Uterus (tissue), 4 donors: ENCODE measurements at places on chromosomes 13 and 19. TPM values are rescaled to one million over a fixed set of nuclear protein-coding genes. Genes with fewer than 3 reads are reported as not detected.

DNA sequence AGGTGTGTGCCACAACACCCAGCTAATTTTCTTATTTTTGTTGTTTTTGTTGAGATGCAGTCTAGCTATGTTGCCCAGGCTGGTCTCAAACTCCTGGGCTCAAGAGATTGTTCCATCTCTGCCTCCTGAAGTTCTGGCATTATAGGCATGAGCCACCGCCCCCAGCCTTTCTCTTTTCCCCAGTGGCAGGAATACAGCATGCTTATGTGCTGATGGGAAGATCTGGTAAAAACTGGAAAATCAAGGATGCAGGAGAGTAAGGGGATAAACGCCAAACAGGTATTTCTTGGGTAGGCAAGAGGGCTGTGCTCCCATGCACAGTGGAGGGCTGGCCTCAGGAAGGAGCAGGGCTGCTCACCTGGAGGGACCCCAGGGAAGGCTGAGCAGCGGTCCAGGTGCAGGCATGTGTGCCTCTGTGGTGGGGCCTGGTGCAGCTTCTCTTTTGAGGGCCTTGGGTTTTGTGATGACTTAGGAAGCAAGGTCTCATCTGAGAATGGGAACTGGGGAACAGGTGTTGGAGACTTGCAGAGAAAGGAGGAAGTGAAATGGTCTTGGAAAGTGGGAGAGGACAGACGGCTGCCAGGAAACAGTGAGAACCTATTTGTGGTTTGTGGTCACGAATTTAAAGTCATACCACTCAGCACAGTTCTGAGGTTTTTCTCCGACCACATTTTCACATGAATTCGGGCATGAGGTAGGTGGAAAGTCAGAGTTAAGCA, 106.5 kb downstream of the TEX26 start:
- no peaks in the 10 kb centered on the region for H3K27me3 ChIP-seq
- H3K4me3 ChIP-seq: no peak overlapping the region
- no peak overlapping the region for H3K27ac ChIP-seq
- DNase-seq: no peak

CBLC gene
- total RNA-seq: 5.8 TPM

C2CD4C gene
- not detected for total RNA-seq

DAZAP1 gene
- 102 TPM for total RNA-seq

GRCh38 chr13:39485314-39485700, 117.7 kb downstream of the LHFPL6 start:
- H3K36me3 ChIP-seq: no peaks in the 10 kb centered on the region
- H3K27me3 ChIP-seq: no peaks in the 10 kb centered on the region
- no peak for DNase-seq
- H3K4me1 ChIP-seq: no peaks in the 10 kb centered on the region
- H3K4me3 ChIP-seq: no peak overlapping the region

DNA sequence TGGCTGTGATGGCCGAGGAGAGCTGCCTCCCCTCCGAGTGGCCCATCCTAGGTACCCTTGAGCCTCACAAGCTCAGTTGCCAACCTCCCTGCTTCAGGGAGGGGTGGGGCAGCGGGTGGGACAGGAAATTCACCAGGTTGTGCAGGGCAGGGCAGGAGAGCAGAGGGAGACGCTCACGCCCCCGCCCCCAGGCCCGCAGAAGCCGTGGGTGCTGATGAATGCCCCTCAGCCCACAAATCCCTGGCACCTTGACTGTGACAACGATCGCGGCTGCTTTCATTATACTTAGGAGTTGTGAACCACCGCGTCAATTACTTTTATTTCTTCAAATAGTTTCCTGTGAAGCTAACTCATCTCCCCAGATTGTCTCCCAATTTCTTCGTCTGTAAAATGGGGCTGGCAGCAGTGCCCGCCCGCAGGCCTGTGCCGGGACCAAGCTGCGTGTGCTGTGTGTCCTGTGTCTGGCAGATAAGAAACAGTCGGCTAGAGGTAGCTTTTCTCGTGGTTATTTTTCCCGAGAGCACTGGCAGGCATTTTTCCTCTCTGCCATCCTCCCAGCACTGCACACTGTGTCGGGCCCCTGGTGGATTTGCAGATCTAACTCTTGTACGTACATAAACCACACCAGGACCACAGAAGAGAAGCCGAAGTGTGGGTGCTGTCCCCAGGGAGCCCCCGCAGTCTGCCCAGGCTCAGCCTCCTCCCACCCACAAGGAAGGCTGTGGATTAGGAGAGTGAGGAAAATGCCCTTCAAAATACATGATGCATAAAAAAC, 7.9 kb upstream of the RASA3 start:
- H3K36me3 ChIP-seq: no peaks in the 10 kb centered on the region
- no peak overlapping the region for H3K4me3 ChIP-seq
- H3K27me3 ChIP-seq: no peaks in the 10 kb centered on the region
- DNase-seq: no peak
- no peaks in the 10 kb centered on the region for H3K4me1 ChIP-seq
- no peak overlapping the region for H3K27ac ChIP-seq

TECR gene
- 4.6 TPM for total RNA-seq

GRCh38 chr19:28150129-28150528, 1062.8 kb downstream of the UQCRFS1 start:
- H3K4me3 ChIP-seq: no peak overlapping the region
- no peak overlapping the region for H3K27ac ChIP-seq
- no peaks in the 10 kb centered on the region for H3K4me1 ChIP-seq
- no peaks in the 10 kb centered on the region for H3K36me3 ChIP-seq
- no peaks in the 10 kb centered on the region for H3K27me3 ChIP-seq
- DNase-seq: no peak

- H3K27ac ChIP-seq: no peak overlapping the region
- DNase-seq: no peak
- H3K27me3 ChIP-seq: no peaks in the 10 kb centered on the region
- no peak overlapping the region for H3K4me3 ChIP-seq
- H3K36me3 ChIP-seq: no peaks in the 10 kb centered on the region
- H3K4me1 ChIP-seq: no peaks in the 10 kb centered on the region
Measured at GRCh38 chr13:106911627-106912026, 343.7 kb upstream of the ARGLU1 start.

- no peaks in the 10 kb centered on the region for H3K27me3 ChIP-seq
- H3K4me1 ChIP-seq: no peaks in the 10 kb centered on the region
- DNase-seq: no peak
- no peak overlapping the region for H3K4me3 ChIP-seq
Measured at GRCh38 chr13:35714588-35715377, 238.3 kb upstream of the MAB21L1 start.

DNA sequence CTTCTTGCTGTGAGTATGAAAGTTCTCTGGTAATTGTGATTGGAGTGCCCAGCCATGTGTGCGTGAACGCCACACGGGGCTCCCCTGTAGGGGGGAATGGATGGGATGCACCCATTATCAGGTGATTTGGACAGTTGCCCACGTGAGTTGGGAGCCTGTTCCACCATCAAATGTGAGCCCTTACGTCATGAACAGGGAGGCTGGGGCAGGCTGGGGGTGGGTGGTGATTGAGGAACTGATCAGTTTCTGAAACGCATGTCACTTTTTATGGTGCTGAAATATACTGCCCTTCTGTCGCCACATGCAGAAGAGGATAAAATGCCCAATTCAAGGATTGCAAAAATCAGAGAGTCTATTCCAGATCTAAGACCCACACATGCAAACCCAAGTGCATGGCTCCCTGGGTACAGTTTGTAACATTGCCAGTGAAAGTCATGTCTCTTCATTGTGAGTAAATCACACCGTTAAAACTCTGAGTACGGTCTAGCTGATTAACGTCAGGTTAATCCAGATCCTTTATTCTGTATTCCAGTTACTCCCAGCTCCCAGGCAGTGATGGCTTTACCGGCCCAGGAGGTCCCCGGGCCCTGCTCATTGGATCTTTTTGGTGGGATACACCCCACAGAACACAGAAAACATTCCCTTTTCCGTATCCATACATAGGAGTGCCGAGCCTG, 90.2 kb downstream of the RAB20 start:
- H3K4me3 ChIP-seq: no peak overlapping the region
- no peak overlapping the region for H3K27ac ChIP-seq
- no peaks in the 10 kb centered on the region for H3K27me3 ChIP-seq
- H3K36me3 ChIP-seq: no peaks in the 10 kb centered on the region
- H3K4me1 ChIP-seq: no peaks in the 10 kb centered on the region

NDUFA3 gene
- total RNA-seq: 5.5 TPM

- H3K27ac ChIP-seq: no peak overlapping the region
- DNase-seq: no peak
- no peaks in the 10 kb centered on the region for H3K36me3 ChIP-seq
- no peak overlapping the region for H3K4me3 ChIP-seq
- H3K4me1 ChIP-seq: no peaks in the 10 kb centered on the region
- H3K27me3 ChIP-seq: peaks cover 3% of the 10 kb centered on the region
Measured at GRCh38 chr13:63107179-63107943, 1691.7 kb upstream of the PCDH20 start.

ADGRE2 gene
- 0.41 TPM for total RNA-seq

DNA sequence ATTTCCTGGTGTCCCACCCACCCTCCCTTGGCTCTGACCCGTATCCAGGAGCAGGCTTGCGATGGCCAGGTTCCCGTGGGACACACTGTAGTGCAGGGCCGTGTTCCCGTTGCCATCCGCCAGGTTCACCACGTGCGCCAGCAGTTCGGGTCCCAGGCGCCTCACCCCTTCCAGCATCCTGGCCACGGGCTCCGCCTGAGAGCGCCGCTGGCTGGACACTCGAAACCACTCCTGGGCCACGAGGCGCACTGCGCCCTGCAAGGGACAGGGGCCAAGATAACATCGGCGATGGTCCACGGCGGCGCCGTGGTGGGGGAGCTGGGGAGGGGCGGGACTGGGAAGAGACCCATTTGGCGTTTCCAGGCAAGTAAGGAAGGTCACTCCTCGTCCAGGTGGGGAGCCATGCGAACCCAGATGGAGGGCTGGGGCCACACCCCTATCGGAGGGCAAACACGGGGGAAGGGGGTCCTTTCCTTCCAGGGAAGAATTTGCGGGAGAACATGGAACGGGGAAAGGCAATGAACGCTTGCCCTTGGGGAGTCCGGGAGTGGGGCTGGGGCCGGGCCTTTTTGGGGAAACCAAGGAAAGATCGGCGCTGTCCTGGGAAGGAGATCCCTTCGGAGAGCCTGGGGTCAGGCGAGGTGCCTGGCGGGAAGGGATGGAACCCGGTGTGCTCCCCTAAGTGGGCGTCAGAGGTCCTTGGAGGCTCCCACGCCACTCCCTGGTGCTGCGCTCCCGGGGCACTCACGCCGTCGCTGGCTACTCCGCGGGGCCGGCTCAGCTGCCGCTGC, 9.9 kb downstream of the KANK3 start:
- no peak overlapping the region for H3K4me3 ChIP-seq
- H3K36me3 ChIP-seq: no peaks in the 10 kb centered on the region
- peaks cover 16% of the 10 kb centered on the region for H3K4me1 ChIP-seq
- H3K27ac ChIP-seq: no peak overlapping the region

GAPDHS gene
- not detected for total RNA-seq

- no peaks in the 10 kb centered on the region for H3K4me1 ChIP-seq
- no peak overlapping the region for H3K4me3 ChIP-seq
- no peak overlapping the region for H3K27ac ChIP-seq
- no peaks in the 10 kb centered on the region for H3K36me3 ChIP-seq
Measured at GRCh38 chr13:101390461-101390860, 25.8 kb downstream of the NALCN start.

- no peak overlapping the region for H3K4me3 ChIP-seq
- H3K27ac ChIP-seq: no peak overlapping the region
- H3K27me3 ChIP-seq: no peaks in the 10 kb centered on the region
- no peaks in the 10 kb centered on the region for H3K36me3 ChIP-seq
Measured at GRCh38 chr13:24004142-24004899, 107.0 kb upstream of the C1QTNF9B start.

DNA sequence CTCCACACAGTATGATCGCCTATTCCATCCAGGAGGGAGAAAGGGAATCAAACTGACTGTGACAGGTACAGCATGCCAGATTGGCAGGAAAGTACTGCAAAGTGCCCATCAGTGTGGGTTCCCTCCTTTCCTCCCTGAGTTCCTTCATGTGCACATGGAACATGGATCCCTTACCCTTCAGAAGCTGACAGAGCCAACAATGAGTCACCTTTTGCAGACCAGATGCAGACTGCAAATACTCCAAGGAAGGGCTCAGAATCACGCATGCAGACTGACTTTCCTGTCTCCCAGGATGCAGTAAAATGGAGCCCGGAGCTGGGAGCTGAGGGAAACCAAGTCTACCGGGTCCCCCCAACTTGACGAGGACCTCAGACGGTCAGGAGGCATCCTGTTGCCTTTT, 41.8 kb downstream of the SACS start:
- no peak for DNase-seq
- no peaks in the 10 kb centered on the region for H3K27me3 ChIP-seq
- no peaks in the 10 kb centered on the region for H3K36me3 ChIP-seq
- H3K4me1 ChIP-seq: no peaks in the 10 kb centered on the region
- no peak overlapping the region for H3K4me3 ChIP-seq

GRCh38 chr13:90008707-90009149, 1338.8 kb upstream of the MIR17HG start:
- H3K27ac ChIP-seq: no peak overlapping the region
- H3K4me1 ChIP-seq: no peaks in the 10 kb centered on the region
- DNase-seq: no peak
- H3K36me3 ChIP-seq: no peaks in the 10 kb centered on the region
- H3K27me3 ChIP-seq: no peaks in the 10 kb centered on the region

- no peaks in the 10 kb centered on the region for H3K4me1 ChIP-seq
- DNase-seq: no peak
- H3K4me3 ChIP-seq: no peak overlapping the region
- no peaks in the 10 kb centered on the region for H3K27me3 ChIP-seq
- H3K27ac ChIP-seq: no peak overlapping the region
- no peaks in the 10 kb centered on the region for H3K36me3 ChIP-seq
Measured at GRCh38 chr19:15524781-15525180, 16.5 kb downstream of the CYP4F22 start.

GRCh38 chr19:18477042-18477779, 39.3 kb upstream of the ISYNA1 start:
- H3K4me3 ChIP-seq: no peak overlapping the region
- peaks cover 8% of the 10 kb centered on the region for H3K4me1 ChIP-seq
- H3K27ac ChIP-seq: no peak overlapping the region
- DNase-seq: no peak
- H3K27me3 ChIP-seq: no peaks in the 10 kb centered on the region

DNA sequence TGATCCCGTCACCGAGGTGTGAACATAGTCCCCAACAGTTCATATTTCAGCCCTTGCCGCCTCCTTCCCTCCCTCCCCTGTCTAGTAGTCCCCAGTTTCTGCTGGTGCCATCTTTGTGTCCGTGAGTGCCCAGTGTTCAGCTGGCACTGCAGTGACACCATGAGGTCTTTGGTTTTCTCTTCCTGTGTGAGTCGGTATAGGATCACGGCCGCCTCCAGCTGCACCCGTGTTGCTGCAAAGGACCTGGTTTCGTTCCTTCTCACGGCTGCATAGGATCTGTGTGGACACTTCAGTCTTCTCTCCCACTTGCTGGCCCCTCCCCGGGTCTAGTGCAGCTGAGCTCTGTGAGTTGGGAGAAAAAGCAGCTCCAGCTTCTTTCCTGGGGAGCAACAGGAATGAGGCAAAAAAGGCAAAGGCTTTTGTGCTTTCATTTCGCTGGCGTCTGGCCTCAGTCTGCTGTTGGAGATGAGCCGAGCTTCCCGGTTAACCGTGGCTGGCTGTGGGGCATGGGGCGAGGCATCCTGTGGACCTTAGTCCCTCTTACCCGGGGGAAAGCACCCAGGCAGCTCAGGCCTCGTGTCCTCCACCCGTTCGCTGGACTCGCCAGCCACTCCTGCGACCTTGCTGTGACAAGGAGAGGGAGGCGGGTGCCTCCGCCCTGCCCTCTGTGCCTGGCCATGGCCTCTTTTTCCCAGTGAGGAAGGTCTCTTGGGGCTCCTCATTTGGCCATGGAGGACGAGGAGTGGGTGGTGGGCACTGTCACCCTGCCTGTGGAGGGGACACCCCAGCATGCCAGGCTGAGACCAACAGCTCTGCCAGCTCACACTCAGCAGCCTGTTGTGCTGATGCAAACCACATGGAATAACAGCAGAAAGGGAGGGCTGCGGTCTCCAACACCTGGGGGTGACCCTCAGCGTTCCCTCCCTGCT, 196.5 kb downstream of the TEX29 start:
- no peaks in the 10 kb centered on the region for H3K27me3 ChIP-seq
- no peak overlapping the region for H3K27ac ChIP-seq
- H3K36me3 ChIP-seq: no peaks in the 10 kb centered on the region
- no peaks in the 10 kb centered on the region for H3K4me1 ChIP-seq
- DNase-seq: no peak
- no peak overlapping the region for H3K4me3 ChIP-seq

LAIR1 gene
- 1.0 TPM for total RNA-seq
